ENCODE measurements at places on chromosomes 5 and 9.

GRCh38 chr9:78592811-78593210, 295.9 kb downstream of the PSAT1 start:
- DNase-seq = peak; percentile 94

- no peak for DNase-seq
Observed at GRCh38 chr9:90803860-90804593, 2.4 kb downstream of the SYK start.

- DNase-seq = peak; percentile 55
Observed at GRCh38 chr5:54243483-54244080, 66.8 kb downstream of the ARL15 start.

GRCh38 chr5:146334074-146334533, 4.5 kb upstream of the POU4F3 start:
- no peak for DNase-seq

- DNase-seq = peak; percentile 73
Observed at GRCh38 chr9:16058131-16058549, 505.3 kb downstream of the CCDC171 start.

- DNase-seq = no peak
Observed at GRCh38 chr9:132183134-132183533, 21.3 kb downstream of the NTNG2 start.

DNA sequence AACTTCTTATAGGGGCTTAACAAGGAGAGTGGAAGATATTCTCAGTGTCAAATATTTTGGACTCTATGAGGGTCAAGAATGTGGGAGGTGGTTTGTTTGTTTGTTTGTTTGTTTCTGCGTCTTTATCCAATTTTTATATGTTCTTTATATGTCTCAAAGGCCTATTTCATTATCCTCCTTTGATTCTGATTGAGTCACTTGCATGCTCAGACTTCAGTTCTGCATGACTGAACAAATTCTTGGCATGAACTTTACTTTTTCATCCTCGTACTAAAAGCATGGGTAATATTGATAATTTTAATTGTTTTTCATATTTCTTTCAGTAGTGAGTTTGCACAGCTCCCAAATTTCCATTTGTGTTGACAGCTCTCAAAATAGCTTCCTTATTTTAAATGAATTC, 19.2 kb upstream of the ERBIN start:
- peak; percentile 33 for DNase-seq

DNA sequence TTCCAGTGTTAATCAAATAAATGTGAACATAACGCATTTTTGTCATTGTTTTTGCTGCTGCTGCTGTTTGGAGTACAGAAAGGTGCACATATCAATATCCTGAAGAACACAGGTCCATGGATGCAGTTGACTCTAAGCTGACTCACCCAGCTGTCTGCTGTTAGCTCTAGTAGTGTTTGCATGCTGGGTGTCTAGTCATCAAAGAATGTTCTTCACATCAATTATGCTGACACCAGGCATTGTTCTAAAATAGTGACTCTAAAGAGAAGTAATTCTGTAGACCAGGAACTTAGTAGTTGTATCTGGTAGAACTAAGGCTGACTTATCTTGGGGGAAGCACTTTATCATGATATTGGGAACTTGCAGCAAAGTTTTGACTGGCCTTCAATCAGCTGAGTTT, 55.7 kb upstream of the DPYSL3 start:
- DNase-seq = peak; percentile 74

GRCh38 chr9:129524582-129525270, 96.2 kb downstream of the C9orf50 start:
- no peak for DNase-seq

DNA sequence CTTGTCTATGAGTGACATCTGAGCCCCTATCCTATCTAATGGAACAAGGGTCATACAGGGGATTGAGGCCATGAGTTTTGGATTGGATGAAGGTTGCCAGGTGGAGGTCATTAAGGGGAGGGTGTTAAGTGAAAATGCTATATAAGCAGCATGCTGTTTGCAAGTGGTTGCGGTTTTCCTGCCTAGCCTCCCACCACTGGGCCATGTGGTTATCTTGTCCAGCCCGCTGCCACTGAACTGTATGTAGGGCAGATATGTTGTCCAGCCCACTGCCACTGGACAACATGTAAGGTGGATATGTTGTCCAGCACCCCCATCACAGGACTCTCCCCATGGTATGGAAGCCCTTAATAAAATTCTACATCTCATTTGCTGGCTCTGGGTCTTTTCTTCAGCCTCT, 200.0 kb downstream of the FGF10 start:
- DNase-seq = no peak

DNA sequence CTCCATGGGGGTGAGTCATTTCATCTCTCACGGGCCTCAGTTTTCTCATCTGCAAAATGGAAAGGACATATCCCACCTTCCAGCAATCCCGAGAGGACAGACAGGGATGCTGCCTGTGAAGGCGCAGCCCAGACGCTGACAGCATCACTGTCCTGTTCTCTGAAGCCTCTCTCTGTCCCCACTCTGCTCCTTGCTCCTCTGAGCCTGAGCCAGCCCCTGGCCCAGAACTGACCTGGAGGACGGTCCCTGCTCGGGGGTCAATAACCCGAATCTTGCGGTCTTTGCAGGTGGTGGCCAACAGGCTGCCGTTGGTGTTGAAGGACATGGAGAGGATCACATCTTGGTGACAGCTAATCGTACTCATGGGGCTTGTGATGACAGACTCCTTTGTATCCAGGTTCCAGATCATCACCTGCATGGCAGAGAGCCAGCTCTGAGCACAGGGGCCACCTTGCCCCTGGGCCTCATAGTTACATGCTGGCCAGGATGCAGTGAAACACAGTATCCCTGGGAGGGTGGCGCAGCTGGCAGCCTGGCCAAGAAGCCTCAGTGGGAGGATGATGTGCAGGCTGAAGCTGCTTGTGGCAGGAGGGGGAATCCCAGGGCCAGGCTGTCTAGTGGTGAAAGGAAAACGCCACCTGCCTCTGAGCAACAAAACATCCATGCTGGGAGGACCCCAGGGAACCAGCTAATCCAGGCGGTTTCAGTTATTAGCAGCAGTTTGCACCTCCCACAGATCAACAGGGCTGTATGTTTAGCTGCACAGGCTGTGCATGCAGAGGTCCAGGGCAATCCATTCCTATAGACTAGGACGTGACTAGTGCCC, 14.0 kb upstream of the TRIM14 start:
- DNase-seq = no peak

GRCh38 chr5:25393957-25394356, 749.2 kb upstream of the CDH10 start:
- no peak for DNase-seq

GRCh38 chr5:159049844-159050315, 49.8 kb downstream of the EBF1 start:
- DNase-seq = peak; percentile 69

DNA sequence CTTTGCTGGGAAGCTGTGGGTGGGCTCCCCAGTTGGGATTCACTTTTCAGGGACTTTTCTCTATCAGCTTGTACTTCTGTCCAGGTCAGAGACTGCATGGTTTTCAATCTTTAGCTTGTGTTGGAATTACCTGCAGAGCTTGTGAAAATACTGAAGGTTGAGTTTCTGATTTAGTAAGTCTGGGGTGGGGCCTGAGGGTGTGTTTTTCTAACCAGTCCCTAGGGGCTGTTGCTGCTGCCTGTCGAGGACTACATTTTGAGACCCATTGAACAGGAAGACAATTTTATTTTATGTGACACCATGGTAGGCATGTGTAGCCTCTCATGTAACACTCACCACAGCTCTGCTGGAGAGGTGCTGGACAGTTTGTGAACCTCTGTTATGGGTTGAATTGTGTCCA, 14.7 kb upstream of the MLANA start:
- no peak for DNase-seq

DNA sequence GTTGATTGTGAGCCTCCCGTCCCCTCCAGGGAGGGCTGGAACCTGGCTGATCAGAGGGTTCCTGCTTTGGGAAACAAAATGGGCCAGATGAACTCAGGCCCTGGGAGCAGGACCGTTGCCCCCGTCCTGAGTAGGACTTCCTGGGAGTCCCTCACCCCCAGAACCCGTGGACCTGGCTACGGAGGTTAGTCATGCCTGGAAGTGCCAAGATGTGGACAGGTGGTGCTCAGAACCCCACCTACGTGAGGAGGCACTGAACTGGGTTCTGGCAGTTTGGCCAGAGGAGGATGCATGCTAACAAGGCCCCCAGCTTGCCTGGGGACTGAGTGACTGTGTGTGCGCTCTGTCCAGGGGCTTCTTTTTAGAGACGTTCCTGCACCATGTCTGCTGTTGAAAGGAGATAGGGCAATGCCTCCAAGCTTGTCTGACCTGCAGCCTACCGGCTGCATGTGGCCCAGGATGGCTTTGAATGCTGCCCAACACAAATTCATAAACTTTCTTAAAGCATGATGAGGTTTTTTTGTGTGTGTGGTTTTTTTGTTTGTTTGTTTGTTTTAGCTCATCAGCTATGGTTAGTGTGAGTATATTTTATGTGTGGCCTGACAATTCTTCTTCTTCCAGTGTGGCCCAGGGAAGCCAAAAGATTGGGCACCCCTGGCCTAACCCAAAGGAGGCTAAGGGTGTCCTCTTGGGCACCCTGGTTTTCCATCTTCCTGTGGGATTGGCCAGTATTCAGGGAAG, 1.8 kb upstream of the DAB2IP start:
- DNase-seq = no peak

GRCh38 chr5:83101514-83101913, 24.2 kb downstream of the XRCC4 start:
- DNase-seq = no peak

GRCh38 chr9:79080536-79080935, 491.2 kb upstream of the TLE4 start:
- peak; percentile 37 for DNase-seq

DNA sequence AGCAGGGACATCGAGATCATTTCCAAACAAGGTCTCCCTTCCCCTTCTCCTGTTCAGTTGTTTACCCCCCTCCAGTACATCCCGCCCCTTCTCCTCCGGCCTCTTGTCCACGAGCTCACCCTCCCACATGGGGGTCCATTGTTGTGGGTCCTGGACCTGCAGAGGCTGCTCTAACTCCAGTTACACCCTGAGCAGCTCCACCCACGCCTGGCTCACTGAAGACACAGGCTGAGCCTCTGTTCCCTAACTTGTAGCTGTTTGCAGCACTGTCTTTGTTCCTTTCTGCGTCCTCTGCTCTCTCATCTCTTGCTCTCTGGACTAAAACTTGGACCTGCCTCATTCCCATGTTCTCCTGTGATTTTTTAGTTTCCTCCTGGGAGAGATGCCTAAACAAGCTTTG, 377.5 kb downstream of the MED10 start:
- DNase-seq = no peak

DNA sequence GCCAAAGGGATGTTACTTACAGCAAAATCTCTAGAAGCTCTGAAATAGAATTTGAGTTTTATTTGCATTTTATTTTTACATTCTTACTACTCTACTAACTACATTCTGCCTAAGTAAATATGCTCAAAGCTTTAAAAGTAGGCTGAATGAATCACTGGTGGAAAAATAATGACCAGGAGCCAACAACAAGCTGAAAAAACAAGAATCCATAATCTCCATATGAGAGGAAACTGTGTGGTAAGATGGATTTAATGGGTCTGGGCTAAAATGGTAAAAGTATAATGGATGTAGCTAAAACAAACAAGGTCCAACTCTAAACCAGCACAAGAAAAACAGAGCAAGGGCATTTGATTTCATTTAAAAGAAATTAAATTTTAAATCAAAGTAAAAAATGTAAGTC, 525.8 kb upstream of the FTMT start:
- peak; percentile 18 for DNase-seq

DNA sequence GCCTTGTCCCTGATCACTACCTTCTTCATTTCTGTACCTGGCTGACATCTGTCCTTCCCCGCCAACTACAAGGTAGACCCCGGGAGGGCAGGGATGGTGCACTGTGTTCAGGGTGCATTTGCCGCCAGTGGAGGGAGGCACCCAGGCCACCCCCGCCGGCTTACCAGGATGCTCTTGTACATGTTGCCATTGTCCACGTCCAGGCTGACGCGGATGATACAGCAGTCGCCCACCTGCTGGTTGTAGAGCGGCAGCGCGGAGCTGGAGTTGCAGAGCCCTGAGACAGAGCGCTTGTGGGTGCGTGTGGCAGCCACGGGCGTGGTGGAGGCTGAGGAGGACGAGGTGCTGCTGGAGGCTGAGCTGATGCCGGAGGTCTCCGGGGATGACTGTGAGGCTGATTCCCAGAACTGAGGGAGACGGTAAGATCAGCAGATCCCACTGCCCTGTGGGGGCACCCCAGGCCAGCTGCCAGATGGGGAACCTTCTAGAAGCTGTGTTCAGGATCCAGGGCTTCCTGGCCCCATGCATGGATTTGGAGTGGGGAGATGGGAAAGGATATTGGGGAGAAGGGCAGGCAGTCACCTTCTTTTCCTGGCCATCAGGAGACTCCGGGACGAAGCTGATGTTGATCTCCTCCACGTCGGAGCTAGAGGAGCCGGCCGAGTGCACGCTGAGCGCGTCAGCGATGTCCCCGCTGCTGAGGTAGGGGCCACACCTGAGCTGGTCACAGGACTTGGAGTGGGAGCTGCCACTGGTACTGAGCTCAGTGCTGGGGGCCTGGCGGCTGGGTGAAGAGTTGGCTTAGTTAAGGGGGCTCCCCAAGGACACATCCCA, 19.5 kb downstream of the RALGDS start:
- DNase-seq = no peak

- DNase-seq = no peak
Observed at GRCh38 chr9:77616191-77616590, 31.9 kb downstream of the GNA14 start.

DNA sequence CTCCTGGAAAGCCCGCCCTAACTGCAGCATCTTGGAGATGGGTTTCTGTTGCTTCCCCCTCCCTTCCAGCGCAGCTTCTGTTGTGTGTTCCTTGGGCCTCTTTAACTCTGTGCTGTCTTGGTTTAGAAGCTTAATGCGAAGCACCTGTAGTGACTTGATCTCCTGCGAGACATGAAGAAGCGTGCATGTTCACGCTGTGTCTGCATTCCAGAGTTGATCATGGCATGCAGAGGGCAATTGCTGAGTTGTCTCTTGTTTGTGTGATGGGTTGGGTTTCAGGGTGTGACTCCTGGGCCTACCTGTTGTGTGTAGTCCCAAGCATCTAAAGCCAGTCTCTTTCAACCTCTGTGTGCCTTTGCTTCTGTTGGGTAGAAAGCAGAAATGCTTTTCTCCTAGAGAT, 155.6 kb downstream of the SMARCA2 start:
- no peak for DNase-seq

DNA sequence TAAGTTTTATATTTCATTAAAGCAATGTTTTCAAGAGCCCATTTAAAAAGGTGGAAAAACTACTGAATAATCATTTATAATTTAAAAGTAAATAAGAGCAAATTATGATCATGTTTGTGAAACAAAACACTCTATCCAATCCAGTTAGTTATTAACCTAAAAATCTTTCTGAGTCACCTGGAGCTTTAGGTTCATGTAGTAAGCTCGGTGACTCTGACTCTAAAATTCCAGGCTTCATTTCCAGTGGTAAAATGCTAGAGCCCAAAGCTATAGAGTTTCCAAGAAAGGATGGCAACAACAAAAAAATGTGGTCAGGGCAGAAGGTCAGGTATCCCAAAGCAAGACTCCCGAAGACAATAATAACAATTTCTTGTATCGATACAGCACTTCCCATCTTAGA, 76.1 kb upstream of the SPOCK1 start:
- no peak for DNase-seq
